ENCODE measurements at places on chromosomes 1 and 21.

GRCh38 chr1:77413541-77414335 lies 131.9 kb downstream of the AK5 start:
- DNase-seq, result no peak

DNA sequence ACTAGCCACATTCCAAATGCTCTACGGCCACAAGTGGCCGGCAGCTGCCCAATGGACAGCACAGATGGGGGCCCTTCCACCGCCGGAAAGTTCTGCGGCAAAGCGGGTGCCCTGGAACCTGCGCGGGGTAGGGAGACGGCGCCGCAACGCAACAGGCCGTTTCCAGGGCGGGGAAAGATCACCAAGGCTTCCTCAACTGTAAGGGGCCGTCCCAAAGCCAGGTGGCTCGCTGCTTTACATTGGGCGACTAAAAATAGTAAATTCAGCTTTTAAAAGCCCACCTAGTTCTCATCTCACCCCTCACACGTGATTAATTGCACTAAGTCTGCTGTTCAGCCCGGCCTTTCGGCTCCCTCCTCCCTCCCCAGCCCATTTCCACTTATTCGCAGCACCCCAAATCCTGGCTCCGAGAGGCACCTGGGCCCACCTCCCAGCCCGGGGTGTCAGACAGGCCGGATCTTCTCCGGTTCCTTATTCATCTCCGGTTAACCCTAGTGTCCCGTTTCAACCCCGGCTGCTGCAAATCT lies 643 bp downstream of the CFAP298 start:
- peak; percentile 59 for DNase-seq

DNA sequence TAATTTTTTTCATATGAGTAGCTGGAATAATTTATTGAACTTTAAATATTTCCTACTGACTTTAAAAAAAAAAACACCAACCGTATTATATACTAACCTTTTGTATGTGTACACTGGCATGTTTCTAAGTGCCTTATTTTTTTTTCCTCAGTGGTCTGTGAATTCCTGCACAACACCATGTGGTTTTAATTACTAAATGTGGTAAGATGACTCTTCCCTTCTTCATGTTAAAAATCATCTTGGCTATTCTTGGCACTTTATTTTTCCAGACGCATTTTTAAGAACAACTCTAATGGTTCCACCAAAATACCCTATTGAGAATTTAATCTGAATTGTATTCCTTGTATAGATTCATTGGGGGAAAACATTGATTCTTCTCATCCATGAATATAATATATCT lies 28.4 kb downstream of the PPP2R5A start:
- no peak for DNase-seq

DNA sequence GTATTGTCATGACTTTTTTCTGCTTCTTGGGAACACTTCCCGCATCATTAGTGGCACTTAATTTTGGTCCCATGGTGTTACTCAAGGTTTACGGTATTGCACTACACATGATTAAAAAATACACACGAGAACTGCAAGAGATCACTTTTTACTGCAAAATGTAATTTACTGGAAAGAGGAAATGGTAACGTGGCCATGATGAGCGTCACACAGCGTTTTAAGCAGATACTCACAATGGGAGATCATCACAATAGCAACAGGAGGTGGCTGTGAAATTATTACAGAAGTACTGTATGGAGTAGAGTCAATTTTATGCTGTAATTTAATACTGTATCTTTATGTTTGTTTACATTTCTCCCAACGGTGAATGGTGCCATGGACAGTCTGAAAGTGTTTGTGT lies 1510.3 kb downstream of the AMY1C start:
- DNase-seq, result no peak

GRCh38 chr1:185957441-185958363 lies 223.5 kb downstream of the HMCN1 start:
- DNase-seq, result no peak

DNA sequence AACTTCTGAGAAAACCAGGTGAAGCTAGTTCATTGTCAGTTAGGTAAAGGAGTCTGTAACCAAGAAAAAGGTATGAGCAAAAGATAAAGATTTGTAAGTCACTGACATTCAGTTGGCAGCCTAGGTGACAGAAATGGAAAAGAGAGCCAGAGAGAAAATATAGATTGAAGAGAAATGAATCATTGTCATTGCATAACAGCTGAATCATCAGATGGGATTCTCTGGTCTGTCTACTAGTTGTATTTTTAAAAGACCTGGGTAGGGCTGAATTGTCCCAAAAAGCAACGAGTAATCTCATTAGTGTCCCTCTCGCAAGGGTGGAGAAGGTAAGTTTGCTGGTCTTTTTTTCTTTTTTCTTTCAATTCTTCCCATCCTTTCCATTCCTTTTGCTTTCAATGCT lies 36.6 kb downstream of the PTGS2 start:
- no peak for DNase-seq

- no peak for DNase-seq
Observed at GRCh38 chr1:150981177-150981804, 801 bp upstream of the ANXA9 start.

- DNase-seq, result no peak
Observed at GRCh38 chr1:237910834-237911233, 20.1 kb upstream of the ZP4 start.

DNA sequence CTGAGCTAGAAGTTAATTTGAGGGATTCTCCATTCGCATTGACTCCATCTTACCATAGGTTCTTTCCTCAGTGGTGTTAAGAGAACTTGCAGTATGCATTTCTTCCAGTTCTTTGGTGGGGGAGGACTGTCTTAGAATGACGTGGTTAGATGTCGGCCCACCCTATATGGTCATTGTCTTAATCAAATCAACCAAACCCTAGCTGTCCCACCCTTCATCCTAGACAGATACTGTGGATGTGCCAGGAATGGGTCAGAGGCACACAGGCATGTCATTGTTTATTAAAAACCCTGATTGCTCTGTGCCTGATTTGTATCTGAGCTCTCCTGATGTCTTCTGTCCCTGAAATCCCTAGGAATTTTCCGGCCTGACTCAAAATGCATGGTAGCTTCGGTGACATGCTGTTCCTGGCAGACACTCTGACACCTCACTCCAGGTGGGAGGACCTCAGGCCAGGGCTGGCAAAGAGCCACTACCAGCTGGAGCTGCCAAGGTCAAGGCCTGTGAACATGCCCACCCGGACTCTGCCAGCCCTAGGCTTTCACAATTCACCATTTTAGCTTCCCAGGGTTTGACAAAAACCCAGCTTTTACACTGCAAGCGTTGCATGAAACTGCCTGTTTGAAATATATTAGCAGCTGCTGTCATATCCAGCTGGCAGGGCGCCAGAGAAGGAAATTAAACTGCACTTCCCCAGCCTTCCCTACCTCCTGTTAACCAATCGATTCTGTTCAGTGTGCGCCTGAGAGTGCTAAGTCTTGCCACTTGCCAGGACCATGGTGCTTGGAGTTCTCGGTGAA lies 134.0 kb downstream of the FAM78B start:
- no peak for DNase-seq

- no peak for DNase-seq
Observed at GRCh38 chr1:25724201-25724600, 75.8 kb upstream of the SELENON start.

DNA sequence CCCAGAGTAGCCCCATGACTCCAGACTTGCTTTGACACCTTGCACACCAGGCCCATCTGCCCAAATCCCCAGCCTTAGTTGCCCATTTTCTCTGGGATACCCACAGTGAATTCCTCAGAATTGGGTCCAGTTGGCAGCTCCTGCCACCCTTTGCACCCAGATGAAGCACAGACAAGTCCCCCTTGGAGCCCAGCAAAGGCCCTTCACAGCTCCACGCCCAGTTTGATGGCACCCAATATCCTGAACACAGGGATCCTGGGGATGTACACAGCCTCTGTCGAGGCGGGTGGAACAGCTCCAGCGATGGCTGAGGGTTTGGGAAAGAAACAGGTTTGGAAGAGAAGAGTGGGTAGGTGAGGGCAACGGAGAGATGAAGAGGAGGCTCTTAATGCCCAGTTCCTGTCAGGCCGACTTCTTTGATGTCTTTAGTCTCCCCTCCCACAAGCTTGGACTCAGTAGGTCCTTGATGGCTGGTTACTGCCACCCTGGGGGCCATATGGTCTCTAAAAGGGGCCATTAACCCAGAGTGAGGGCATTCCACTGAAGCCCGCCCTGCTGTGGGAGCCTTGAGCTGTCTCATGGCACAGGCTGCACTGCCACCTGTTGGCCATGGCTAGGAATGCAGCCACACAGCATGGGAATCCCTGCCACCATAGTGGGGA lies 21.7 kb downstream of the TMEM53 start:
- DNase-seq, result peak; percentile 83

- no peak for DNase-seq
Observed at GRCh38 chr1:4344065-4344732, 310.2 kb upstream of the AJAP1 start.

GRCh38 chr1:28915031-28915895 lies 894 bp downstream of the EPB41 start:
- peak; percentile 67 for DNase-seq

- DNase-seq, result no peak
Observed at GRCh38 chr1:76548513-76549100, 318.7 kb upstream of the ST6GALNAC5 start.

DNA sequence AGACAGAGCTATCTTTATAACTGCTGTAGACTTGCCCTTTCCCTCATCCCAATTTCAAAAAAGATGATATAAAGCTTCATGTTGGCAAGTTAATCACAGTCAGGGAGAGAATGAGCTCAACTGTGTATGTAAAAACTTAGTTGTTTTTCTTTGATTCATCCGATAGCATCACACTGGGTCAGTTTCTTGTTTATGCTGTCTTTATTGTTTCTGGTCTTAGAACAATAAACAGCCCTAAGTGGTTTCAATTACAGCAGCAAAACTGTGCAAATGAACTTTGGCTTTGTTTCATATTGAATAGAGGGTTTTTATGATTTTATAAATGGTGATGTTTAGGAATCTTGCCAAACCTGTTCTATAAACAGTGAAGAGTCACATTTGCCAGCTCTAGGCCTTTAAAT lies 423.8 kb upstream of the CXADR start:
- no peak for DNase-seq

Data from activated CD4-positive, alpha-beta T cell treated with anti-CD3 and anti-CD28 coated beads for 48 hours (primary cell).